ENCODE measurements at places on chromosomes 2 and 18.

DNA sequence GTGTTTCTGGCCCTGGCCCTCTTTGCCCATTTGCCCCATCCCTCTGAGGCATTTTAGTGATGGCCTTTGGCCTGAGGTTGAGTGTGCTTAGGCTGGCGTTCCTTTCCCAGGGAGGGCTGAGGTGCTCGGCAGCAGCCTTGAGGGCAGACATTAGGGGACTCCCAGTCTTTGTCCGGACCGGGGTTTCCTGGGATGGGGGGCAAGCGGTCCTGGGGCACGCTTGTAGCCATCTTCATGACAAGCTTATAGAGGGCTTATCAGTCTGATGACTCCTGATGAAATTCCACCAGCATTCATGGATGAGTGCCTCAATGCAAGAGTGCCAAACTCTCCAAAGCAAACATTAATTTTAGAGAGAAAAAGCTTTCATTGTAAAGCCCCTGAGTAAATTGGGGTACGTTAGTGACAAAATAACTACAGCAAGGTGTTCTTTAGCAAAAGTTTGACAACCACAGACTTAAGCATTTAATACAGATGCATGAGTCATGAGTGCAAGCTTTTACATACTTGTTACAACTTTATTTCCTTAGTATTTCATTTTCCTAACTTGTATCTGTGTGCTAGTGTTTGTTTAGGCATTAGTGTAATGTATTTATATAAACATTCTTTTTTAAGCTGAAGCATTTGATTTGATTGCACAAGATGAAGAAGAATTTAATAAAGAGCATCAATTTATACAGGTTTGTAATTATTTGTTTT lies 45.6 kb downstream of the CEP192 start:
- DNase-seq = no peak

- no peak for DNase-seq
Measured at GRCh38 chr18:9571546-9571945, 42.8 kb downstream of the PPP4R1 start.

DNA sequence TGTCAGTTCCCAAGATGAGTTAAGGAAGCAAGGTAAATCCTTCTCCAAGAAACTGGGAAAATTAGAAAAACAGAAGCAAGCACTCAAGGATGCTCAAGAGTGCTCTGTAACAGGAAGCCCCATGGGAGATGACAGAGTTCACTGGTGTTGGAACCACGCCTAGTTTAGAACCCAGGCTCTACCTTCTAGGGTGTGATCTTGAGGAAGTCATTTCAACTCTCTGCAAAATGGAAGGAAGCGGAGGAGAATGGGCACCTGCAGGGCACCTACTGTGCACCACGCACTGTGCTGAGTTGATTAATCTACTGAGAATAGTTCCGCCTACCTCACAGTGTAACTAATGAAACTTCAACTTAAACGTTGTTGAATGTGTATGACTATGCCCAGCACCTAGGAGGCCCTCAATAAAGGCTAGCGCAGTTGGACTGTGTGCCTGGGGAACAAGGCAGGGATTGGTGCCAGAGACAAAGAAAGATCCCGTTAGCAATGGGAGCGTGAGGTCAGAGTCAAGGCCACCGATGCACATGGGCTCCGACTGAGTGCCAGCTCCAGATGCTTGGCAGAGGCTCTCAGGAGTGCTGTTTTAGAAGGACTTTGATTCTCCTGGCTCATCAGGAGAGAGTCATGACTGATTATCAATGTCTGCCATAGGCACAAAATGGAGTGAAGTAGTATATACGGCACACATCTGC lies 93.7 kb downstream of the MAPK4 start:
- no peak for DNase-seq

GRCh38 chr2:231611273-231612108 lies 18.8 kb downstream of the TEX44 start:
- DNase-seq = peak; percentile 70

GRCh38 chr2:179571721-179572120 lies 289.7 kb downstream of the ZNF385B start:
- DNase-seq = no peak

DNA sequence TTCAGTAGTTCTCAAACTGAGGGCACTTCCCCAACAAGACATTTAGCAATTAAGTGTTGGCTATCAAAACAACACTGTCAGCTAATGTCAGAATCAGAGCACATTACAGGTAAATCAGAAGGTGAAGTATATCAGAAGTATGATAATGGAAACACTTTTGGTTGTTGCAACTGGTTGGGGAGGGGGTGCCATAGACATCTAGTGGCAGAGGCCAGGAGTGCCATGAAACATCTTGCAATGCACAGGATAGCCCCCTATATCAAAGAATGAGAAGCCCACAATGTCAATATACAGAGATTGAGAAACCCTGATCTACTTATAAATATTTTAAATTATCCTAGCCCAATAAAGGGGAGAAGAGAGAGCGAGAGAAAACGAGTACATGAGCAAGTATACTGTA lies 4.9 kb upstream of the XPO1 start:
- no peak for DNase-seq

DNA sequence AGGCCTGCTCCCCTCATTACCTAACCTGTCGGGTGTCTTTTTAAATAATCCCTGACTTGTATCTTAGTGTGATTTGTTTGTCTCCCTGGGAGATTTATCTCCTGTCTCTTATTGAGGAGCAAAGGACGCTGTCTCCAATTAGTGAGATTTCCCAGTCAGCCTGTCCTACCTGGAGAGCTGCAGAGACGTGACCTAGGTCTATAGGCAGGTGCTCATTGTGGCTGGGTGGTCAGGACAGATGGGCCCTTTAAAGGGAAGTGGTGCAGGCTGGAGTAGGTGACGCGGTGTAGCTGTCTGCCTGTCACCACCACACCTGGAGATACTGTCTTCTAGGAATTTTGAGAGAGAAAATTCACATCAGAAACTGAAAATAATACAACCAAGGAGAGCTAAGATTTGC lies 28.0 kb downstream of the PLB1 start:
- no peak for DNase-seq

- no peak for DNase-seq
Measured at GRCh38 chr2:209472871-209473270, 49.0 kb downstream of the MAP2 start.

DNA sequence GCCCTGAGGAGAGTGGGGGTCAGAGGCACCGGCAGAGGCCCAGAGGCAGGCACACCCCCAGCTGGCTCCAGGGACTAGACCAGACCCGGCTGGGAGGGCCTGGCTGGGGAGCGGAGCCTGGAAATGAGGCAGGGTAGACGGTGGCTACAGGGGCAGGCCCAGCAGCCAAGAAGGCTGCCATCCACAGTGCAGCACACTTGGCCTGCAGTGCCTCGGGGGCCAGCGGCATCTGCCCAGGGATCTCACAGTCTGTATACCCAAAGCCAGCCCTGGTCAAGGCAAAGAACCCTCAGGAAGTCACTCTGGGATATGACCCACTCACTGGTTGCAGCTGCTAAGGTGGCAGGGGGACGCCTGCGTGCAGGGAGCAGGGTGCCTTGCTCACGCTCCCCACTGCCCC lies 17.8 kb downstream of the PER2 start:
- no peak for DNase-seq

DNA sequence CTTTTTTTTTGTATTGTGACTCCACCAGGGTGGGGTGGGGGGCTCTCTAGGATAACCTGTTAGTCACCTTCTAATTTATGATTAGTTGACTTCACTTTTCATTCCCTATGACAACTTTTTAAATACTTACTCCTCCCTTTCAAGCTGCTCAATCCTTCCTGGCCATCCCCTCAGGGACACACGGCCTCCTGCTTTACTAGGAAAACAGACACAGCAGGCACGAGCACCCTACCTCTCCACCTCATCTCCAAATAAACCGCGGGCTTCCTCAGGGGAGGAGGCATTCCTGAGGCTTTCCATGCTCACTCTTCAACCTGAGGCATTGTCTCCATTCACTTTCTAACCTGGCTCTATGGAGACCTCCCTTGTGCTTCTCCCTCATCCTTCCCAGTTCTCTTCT lies 33.0 kb downstream of the B4GALT6 start:
- no peak for DNase-seq

DNA sequence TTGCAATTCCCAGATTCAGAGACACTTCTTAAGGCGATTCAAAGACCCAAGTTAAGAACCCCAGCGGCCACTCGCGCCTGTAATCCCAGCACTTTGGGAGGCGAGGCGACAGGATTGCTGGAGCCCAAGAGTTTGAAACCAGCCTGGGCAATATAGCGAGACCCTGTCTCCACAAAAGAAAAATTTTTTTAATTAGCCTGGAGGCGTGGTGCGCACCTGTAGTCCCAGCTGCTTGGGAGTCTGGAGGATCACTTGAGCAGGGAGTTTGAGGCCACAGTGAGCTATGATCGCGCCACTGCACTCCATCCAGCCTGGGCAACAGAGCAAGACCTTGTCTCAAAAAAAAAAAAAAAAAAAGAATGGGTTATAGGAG lies 585 bp upstream of the ANAPC1 start:
- no peak for DNase-seq
